MV-4-11 (cell line): ENCODE measurements at places on chromosomes 1 and 21.

- DNase-seq: no peak
Measured at GRCh38 chr1:14369526-14370213, 228.8 kb upstream of the KAZN start.

- DNase-seq: no peak
Measured at GRCh38 chr1:2638466-2639115, 5.8 kb upstream of the MMEL1 start.

- no peak for DNase-seq
Measured at GRCh38 chr1:234868296-234869147, 258.5 kb upstream of the IRF2BP2 start.

DNA sequence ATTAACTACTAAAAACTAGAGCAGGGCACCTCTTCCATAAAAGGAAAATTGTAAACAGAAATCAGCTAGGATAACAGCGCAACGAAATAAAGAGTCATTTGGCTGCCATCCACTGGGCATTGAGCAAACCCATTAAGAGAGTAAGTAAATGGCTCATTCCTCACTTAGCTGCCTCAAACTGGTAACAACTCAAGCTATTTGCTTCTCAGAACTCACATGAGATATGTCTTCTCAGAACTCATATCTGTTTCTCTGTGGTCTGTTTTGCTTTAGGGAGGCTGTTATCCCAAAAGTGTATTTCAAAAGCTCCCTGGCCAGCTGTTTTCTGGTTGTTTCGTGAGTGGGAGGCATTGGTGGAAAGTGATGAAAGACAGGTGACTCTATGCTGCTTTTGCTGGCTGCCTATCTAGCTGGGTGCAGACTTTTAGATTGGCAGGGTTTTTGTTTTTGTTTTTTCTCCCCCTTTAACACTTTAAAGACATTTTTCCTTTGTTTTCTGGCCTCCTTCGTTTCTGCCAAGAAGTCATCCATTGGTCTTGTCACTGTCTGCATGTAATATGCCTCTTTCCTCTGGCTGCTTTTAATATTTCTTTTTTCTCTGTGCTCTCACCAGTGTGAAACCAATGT lies 269.2 kb upstream of the RGS18 start:
- DNase-seq: peak; percentile 83

DNA sequence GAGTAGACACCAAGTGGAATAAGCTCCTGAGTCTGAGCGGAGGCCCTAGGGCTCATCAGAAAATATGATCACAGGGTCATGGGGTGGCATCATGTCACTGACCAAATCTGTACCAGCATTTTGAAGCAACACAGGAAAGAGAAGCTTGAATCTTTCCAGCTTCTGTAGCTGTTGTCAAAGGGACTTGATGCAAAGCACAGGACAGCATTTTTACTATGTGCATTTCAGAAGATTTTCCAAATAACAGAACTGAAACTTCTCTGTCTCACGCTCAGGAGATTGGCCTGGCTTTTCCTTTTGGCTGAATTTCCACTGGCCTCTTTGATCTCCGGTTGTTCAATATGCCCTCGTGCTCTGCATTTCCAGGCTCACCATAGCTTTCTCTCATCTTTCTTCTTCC lies 127.2 kb upstream of the ATP1B1 start:
- peak; percentile 56 for DNase-seq

GRCh38 chr1:241825581-241825980 lies 22.4 kb upstream of the EXO1 start:
- no peak for DNase-seq

GRCh38 chr1:157288996-157289395 lies 150.8 kb upstream of the ETV3 start:
- DNase-seq: peak; percentile 67

- no peak for DNase-seq
Measured at GRCh38 chr1:156262461-156263287, 14.8 kb upstream of the PAQR6 start.
